ENCODE measurements at places on chromosomes 2 and 18.

DNA sequence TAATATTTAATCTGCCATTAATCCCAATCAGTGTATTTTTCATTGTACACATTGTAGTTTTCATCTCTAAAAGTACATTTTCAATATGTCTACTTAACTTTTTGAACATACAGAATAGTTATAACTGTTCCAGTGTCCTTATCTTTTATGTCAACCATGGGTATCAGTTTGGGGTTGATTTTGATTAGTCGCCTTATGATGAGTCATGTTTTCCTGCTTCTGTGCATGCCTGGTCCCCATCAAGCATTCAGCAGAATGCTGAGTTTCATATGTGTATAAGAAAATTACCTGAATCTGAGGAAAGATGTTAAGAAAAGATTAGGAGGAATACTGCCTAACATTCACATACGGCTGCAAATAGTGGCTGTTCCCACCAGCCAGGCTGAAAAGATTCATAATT is 17.7 kb downstream of the SPDYA start:
- DNase-seq, result no peak

GRCh38 chr2:169071455-169071854 is 2.1 kb downstream of the DHRS9 start:
- DNase-seq, result no peak

- DNase-seq, result no peak
Observed at GRCh38 chr18:3449512-3450011, 410 bp upstream of the TGIF1 start.

- no peak for DNase-seq
Observed at GRCh38 chr2:218823196-218823855, 8.3 kb downstream of the PRKAG3 start.

DNA sequence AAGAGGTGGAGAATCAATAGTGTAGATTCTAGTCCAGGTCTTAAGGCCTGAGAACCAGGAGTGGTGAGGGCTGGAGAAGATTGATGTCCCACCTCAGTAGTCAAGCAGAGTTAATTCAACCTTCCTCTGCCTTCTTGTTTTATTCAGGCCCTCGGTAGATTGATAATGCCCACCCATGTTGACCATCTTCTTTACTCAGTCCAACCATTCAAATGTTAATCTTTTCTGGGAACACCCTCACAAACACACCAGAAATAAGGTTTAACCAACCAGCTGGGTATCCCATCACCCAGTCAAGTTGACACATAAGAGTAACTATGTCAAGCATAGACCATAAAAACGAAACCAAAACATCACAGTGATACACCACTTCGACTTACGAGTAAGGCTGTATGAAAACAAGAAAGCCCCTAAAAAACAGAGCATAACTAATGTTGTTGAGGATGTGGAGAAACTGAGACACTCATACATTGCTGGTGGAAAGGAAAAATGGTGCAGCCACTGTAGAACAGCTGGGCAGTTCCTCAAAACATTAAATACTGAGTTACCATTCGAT is 57.5 kb downstream of the SLC35F5 start:
- no peak for DNase-seq

GRCh38 chr2:227186751-227187150 is 22.3 kb downstream of the COL4A3 start:
- DNase-seq, result no peak

DNA sequence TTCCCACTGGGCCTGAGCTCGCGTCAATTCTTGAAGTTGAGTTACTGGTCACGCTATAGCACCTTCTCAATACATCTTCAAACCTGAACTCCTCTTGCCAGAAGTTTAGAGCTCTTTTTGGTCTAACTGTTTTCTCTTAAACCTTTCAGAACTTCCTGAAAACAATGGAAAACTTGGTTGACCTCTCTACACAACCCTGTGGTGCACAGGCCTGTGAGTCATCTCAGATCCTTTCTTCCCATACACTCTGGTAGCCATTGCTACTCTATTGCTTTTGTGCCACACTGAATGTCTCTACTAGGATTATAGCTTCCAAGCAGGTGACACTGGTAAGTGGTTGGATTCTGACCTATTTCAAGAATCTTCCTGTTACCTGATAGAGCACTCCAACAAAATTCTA is 321.5 kb upstream of the FSIP2 start:
- no peak for DNase-seq

GRCh38 chr2:101985101-101985792 is 6.5 kb upstream of the IL1R2 start:
- no peak for DNase-seq

DNA sequence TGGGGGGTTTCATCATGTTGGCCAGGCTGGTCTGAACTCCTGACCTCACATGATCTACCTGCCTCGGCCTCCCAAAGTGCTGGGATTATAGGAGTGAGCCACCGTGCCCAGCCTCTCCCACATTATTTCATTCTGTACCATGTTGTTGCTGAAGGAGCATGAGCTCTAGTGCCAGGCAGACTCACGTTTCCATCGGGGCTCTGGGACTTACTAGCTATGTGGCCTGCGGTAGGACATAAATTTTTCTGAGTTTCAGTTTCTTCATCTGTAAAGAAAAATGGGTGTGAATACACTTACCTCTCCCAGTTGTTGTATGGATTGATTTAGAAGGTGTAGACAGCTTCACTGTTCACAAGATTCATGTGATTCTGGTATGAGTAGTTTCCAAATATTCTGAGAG is 30.8 kb upstream of the CCL20 start:
- no peak for DNase-seq

- DNase-seq, result no peak
Observed at GRCh38 chr2:167386694-167387093, 498.4 kb downstream of the XIRP2 start.

DNA sequence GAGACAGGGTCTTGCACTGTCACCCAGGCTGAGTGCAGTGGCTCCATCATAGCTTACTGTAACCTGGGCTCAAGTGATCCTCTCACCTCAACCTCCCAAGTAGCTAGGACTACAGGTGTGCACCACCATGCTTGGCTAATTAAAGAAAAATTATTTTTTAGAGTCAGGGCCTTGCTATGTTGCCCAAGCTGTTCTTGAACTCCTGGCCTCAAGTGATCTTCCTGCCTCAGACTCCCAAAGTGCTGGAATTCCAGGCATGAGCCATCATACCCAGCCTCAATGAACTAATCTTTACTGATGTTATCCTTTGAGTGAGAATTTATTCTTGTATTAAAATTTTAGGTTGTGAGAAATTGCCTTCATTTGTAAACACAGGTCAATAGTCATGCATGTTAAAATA is 27.0 kb upstream of the CD28 start:
- no peak for DNase-seq

DNA sequence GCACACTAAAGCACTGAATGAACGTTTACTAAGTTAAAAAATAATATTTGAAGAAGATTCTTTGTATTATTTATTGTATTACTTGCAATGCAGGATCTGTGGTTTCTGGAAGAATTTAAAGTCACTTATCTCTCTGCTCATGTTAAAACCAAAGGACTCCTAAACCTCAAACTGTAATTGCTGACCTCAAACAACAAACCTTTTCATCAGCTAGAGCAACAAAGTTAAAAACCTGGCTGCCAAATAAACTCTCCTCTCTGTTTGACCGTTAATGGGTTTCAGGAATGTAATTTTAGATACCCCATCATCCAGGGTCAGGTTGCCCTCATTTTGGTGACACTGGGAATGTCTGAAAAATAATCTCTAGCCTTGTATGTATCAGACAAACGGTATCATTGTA is 239.1 kb downstream of the TGIF1 start:
- no peak for DNase-seq

- DNase-seq, result no peak
Observed at GRCh38 chr18:6732952-6733351, 3.4 kb downstream of the ARHGAP28 start.

GRCh38 chr18:22564036-22564435 is 146.3 kb upstream of the CTAGE1 start:
- no peak for DNase-seq

DNA sequence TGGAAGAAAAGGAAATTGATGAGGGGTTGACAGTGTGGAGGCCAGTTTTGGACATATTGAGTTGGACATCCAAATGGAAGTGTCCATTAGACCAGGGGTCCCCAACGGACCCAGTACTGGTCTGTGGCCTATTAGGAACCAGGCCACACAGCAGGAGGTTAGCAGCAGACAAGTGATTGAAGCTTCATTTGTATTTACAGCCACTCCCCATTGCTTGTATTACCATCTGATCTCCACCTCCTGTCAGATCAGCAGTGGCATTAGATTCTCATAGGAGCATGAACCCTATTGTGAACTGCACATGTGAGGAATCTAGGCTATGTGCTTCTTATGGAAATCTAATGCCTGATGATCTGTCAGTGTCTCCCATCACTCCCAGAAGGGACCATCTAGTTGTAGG is 99.1 kb downstream of the MTX2 start:
- no peak for DNase-seq

GRCh38 chr2:121074293-121074932 is 210.6 kb downstream of the TFCP2L1 start:
- no peak for DNase-seq

DNA sequence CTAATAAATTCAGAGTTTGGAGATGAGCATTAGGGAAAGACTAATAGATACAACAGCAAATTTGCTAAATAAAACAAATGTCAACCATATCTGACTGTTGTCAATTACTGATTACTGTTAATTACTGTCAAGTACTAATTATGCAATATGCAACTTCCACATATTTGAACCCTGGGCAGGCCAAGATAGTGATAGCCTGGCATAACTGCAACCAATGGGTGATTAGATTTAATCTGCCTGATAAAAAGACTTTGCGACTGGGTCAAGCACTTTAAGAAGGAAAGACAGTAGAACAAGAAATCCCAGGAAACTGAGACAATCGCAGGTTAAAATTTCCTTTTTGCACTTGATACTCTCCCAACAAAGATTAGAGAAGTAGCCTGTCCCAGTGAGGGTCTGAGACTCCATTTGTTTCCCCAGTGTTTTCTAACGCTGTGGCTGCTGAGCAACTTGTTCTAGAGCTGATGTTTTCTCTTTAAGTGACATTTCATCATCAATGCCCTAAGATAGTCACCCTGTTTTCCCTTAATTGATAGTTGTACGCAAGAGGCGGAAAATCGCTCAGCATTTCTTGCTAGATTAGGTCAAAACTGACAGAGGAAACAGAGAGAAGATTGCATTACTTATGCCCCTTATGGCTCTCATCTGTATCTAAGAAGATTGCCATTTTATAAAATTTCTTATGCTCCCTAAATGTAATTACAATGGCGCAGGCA is 17.8 kb downstream of the ARHGAP15 start:
- no peak for DNase-seq
